ENCODE measurements at places on chromosomes 2 and 18.

- DNase-seq = no peak
These were observed 47.3 kb upstream of the OTX1 start for GRCh38 chr2:63003351-63003750.

- no peak for DNase-seq
These were observed 22.3 kb upstream of the DYNC2LI1 start for GRCh38 chr2:43751476-43751990.

DNA sequence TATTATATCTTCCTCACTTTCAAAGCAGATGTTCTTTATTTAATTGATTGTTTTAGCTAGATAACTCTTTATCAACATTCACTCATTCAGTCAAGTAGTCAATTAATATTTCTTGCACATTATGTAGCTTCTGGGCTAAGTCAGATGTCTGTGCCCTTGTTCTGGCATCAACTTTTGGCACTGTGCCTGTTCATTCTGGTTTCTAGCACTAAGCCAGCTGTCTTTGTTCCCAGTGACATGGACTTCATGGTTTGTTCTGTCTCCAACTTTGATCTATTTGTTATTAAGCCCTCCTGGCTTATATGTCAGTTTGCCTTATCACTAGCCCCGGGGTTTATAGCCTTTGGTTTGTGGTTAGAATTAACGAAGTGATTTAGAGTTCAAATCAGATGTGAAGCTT lies 247.9 kb upstream of the SYT4 start:
- DNase-seq = no peak

GRCh38 chr2:241812730-241813643 lies 4.0 kb downstream of the NEU4 start:
- DNase-seq = no peak

- no peak for DNase-seq
These were observed 59.1 kb upstream of the TXNDC2 start for GRCh38 chr18:9826685-9827084.

DNA sequence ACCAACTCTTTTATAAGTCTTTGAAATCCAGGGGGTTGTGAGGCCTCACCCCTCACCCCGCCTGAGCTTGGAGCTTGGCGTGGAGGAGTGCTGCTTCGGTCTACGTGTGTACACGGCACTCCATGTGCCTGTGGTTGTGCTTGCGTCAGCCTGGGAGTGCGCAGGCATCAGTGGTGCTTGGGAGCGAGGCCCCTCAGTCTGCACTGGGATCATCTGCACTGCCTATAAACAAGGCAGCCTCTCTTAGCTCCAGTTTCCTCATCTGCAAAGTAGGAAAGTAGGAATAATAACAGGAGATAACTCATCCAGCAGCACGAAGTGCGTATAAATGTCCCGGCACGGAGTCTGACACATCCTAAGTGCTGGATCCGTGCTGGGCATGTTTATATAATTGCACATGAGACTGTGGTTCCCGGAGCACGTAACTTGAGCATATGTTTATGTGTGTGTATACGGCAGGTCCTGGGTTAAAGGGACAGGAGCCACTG lies 1.2 kb downstream of the GYPC start:
- peak; percentile 92 for DNase-seq

- DNase-seq = no peak
These were observed 60.1 kb upstream of the ROCK2 start for GRCh38 chr2:11404376-11405073.
